NCI-H1105 (cell line): ENCODE measurements at places on chromosomes 2 and 18.

DNA sequence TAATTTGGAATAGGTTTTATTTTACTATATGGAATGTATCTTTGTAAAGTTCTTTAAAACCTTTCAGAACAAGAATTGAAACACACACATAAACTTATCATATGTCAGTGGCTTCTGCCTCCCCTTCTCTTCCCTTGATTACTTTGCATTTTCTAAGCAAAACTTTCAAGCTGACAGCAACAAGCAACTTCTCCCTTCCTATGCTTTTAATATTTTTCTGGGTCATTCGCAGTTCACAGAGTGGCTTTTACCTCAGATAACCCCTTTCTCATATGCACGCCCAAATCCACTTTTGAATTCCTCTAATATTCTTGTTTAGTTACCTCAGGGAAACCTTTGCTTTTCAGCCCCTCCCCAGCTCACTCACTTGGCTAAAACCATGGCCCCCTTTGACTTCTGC is 36.7 kb upstream of the CDC42EP3 start:
- DNase-seq = no peak

- DNase-seq = no peak
Measured at GRCh38 chr2:44522846-44523245, 161.1 kb downstream of the CAMKMT start.

DNA sequence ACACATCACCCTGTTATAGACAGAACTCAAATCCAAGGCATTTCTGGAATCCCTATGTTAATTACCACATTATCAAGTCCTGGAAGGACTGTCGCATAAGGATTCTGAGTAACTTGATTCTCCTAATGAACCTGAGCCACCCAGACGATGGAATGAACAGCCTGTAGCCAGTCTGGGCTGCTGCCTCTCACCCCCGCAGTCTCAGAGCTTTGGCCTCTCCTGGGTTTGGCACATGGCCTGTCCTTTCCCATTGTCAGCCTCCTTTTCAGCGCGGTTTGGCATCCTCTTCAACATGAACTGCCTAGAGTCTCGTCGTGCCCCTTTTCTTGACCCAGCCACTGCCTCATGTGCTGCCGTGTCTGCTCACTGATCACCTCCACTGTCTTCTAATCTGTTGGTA is 147.6 kb downstream of the SLC8A1 start:
- DNase-seq = no peak

GRCh38 chr2:129201696-129202095 is 777.8 kb upstream of the RAB6C start:
- DNase-seq = no peak

- DNase-seq = no peak
Measured at GRCh38 chr2:98702858-98703620, 27.9 kb downstream of the MGAT4A start.

DNA sequence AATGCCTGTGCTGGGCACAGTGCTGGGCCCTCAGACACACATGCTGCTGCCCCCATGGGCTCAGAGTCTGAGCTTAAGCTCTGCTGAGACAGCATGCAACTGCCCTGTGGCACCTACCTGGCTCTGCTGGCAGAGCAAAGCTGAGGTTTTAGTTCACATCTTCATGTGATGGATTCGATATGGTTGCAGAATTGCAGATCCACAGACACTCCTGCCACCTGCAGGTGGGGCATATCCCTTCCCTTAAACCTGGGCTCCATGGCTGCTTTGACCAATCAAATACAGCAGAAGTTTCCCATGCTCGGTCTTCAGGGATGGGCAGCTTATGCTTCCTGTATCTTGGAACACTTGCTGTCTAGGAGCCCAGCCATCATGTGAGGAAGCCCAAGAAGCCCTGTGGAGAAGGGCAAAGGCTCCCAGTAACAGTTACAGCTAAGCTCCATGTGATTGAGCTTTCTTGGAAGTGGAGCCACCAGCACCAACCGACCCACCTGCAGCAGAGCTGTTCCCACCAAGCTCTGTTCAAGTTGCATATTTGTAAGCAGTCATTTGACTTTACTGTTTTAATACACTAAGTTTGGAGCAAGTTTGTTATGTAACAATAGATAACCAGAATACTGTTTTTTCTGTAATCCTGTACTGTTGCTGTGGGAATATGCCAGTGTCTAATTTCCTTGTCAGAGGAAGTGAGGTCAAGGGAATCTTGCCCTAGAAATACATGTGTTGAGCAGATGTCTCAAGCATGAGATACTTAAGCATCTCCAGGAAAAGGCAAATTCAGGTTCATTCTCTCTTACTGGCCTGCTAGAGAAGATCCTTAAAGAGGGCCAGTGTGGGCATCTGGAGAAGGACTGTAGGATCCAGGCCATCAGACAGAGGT is 79.3 kb downstream of the SH3RF3 start:
- no peak for DNase-seq

- no peak for DNase-seq
Measured at GRCh38 chr2:23700627-23701026, 226.3 kb downstream of the ATAD2B start.

GRCh38 chr2:68172990-68173700 is 15.5 kb downstream of the PNO1 start:
- DNase-seq = no peak
